ENCODE measurements at places on chromosomes 6 and 20.

DNA sequence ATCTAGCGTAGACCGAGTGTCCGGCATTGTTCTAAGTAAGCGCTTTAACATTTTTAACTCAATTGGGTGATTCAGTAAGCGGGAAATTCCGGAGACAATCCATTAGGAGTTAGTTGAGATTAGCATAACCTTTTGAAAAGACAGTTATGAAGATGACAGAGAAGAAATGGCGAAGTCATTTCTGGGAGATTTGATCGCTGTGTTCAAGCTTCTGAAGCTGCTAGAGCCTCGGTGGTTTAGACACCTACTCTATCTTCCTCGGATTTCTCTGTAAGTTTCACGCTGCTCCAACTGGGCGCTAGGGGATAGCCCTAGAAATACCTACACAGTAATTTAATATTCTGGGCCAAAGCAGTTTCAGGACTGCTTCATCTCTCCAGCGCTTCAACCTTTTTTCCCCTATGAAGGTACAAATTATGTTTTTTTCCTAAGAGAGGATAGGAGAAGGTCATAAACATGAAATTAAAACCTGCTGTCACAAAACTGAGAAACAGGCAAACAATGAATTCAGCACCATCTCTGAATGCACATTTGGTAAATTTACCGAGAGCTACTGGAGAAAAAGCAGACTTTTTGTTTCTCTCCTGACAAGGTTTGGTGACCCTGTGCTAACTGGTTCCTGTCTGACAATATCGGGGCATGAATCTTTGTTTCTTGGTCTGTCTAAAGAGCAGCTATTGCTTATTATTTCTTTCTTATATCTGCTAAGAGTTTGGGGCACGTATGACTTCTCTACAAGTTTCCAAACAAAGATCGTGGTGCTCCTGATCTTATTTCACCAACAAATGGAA is 22.4 kb downstream of the ZNF311 start:
- DNase-seq: no peak

- peak; percentile 61 for DNase-seq
These were observed 4.0 kb upstream of the ZMYND8 start for GRCh38 chr20:47360297-47361056.

DNA sequence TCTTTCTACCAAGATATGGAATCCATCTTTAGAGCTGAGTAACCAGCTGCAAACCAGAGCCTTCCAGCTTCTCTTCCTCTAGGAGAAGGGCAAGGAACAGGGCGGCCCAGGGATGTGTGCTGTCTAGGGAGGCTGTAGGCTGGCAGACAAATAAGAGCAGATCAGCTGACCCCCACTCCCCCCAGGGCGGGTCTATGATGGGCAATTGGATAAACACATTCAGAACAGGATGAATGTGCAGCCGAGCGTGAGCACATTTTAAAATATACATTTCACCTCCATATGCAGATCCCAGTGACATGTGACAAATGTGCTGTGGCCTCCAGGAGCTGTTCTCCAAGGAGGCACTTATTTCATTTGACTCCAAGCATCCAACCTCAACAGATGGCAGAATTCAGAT is 580.1 kb downstream of the PTPRT start:
- DNase-seq: no peak

DNA sequence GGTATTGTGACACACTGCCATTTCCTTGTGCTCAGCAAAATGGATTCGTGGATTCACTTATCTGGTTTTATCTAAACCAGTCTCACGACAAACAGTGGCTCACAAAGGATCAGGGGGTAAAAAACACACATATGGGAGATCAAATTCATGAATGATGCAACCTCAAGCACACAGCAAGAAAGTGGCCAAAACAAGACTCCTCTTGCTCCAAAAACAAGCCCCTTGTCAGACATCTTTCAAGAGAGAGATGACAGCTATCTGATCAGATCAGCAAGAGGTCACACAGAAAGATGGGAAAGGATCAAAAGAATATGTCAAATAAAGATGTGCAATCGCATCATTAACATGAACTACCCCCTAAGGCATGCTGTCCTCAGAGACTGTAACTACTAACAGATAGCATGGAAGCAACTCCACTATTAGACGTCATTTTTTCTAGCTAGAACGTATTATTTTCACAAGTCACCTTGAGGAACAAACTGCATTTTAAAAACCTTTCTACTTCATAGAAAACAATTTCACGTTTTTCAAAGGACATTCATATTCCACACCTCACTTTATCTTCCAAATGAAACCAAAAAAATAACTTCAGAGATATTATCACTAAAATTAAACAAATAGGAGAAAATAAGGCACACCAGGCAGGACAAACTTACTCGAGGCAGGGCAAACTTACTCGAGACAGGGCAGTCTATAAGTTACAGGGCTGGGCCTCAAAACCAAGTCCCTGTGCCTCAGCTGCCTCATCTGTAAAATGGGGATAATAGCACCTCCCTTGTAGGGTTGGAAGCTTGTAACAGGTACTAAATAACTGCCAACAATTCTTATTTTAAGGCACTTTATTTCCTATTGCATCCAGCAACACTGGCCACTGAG is 122.3 kb downstream of the PREX1 start:
- DNase-seq: no peak

GRCh38 chr6:97460394-97461080 is 177.5 kb upstream of the MMS22L start:
- no peak for DNase-seq

GRCh38 chr6:88301256-88301655 is 135.1 kb upstream of the CNR1 start:
- DNase-seq: no peak

- DNase-seq: no peak
These were observed 25.6 kb upstream of the NOX3 start for GRCh38 chr6:155481215-155481614.
